Upper lobe of right lung (tissue), 1 donor: ENCODE measurements at places on chromosomes 1 and 21. TPM values are rescaled to one million over a fixed set of nuclear protein-coding genes. Genes with fewer than 3 reads are reported as not detected.

DNA sequence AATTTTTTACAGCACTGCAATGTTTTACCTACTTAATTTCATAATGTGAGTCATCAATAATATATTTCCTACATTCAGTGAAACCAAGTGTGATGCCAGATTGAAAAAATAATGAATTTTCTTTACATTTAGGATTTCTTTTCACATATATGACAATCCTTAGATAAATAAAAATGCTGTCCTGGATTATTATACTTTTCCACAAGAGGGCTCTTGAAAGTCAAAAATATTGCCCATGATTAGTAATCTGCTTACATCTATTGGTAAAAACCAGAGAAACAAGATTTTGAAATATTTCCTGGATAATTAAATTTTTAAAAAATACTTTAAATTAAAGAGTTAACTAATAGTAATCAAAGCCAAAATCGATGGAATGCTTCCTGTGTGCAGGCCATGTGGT is 86.8 kb upstream of the PLPPR4 start:
- H3K27me3 ChIP-seq, result no peaks in the 10 kb centered on the region
- H3K36me3 ChIP-seq, result no peaks in the 10 kb centered on the region
- no peaks in the 10 kb centered on the region for H3K4me1 ChIP-seq
- DNase-seq, result no peak
- H3K4me3 ChIP-seq, result no peak overlapping the region

DNA sequence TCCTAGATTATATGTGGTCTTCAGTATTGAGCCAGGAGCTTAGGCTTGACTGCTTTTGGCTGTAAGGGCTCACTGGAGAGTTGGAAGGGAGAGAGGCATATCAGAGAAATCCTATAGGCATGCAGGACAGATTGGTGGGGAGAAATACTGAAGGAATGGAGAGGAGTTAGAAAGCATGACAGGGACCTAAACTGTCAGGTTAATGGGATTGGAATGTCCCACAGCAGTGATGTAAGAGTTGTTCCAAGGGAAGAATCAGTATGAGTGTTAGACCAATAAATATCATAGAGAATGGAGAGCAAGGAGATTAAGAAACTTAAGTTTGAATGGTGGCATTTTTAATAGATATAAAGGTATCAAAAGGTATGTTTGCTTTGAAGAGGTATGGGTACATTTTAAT is 39.7 kb downstream of the SLC35A3 start:
- H3K36me3 ChIP-seq, result peaks cover 22% of the 10 kb centered on the region
- no peak overlapping the region for H3K27ac ChIP-seq
- no peak for DNase-seq
- no peaks in the 10 kb centered on the region for H3K4me1 ChIP-seq
- H3K4me3 ChIP-seq, result no peak overlapping the region

- H3K4me1 ChIP-seq, result peaks cover 19% of the 10 kb centered on the region
- no peaks in the 10 kb centered on the region for H3K36me3 ChIP-seq
- peak overlapping the region; percentile 33 for H3K27ac ChIP-seq
- no peak overlapping the region for H3K4me3 ChIP-seq
- no peak for DNase-seq
- no peaks in the 10 kb centered on the region for H3K27me3 ChIP-seq
These were observed 258.0 kb downstream of the KCNJ6 start for GRCh38 chr21:37658121-37658816.

- H3K27ac ChIP-seq, result no peak overlapping the region
- H3K36me3 ChIP-seq, result no peaks in the 10 kb centered on the region
- no peaks in the 10 kb centered on the region for H3K4me1 ChIP-seq
- no peaks in the 10 kb centered on the region for H3K27me3 ChIP-seq
- DNase-seq, result no peak
- no peak overlapping the region for H3K4me3 ChIP-seq
These were observed 51.6 kb downstream of the CRB1 start for GRCh38 chr1:197319631-197320030.

DNA sequence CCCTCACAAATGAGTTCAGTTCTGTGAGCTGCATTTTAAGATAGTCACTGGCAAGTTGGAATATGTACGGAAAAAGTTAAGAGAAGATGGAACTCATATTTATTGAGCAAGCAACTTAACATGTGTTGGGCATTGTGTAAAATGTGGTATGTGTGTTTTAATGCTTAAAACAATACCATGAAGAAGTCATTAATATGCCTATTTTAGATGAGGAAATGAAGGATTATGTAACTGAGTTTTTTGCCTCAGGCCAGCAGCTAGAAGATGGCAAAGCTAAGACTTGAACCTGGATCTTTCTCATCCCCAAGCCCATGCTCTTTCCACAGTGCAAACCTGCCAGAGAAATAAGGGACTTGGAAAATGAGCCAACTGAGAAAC is 48.9 kb downstream of the SPATA46 start:
- no peaks in the 10 kb centered on the region for H3K36me3 ChIP-seq
- no peak overlapping the region for H3K4me3 ChIP-seq
- H3K4me1 ChIP-seq, result no peaks in the 10 kb centered on the region
- DNase-seq, result no peak
- H3K27ac ChIP-seq, result no peak overlapping the region
- H3K27me3 ChIP-seq, result no peaks in the 10 kb centered on the region

DNA sequence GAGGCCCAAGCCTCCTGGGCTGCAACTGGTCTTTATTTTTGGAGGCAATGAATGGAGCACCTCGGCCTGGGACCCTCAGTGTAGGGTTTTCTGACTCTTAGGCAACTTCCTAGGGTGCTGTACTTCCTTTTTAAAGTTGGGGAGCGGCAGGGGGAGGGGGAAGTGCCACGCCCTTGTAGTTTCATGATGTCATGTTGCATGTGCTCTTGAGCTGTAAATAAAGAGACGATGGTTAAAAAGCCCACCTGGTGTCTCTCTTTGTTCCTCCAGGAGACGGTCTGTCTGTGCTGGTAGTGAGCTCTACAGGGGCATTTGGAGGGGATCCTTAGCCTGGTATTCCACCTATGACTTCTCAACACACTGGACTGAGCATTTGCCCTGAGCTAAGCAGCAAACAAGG is 10.3 kb upstream of the AGTRAP start:
- no peak overlapping the region for H3K27ac ChIP-seq
- no peak overlapping the region for H3K4me3 ChIP-seq
- H3K4me1 ChIP-seq, result peaks cover 18% of the 10 kb centered on the region
- H3K27me3 ChIP-seq, result no peaks in the 10 kb centered on the region
- no peaks in the 10 kb centered on the region for H3K36me3 ChIP-seq

GRCh38 chr1:89799495-89799894 is 21.3 kb upstream of the LRRC8D start:
- no peaks in the 10 kb centered on the region for H3K27me3 ChIP-seq
- no peak overlapping the region for H3K27ac ChIP-seq
- no peak for DNase-seq
- H3K4me1 ChIP-seq, result no peaks in the 10 kb centered on the region
- no peaks in the 10 kb centered on the region for H3K36me3 ChIP-seq
- no peak overlapping the region for H3K4me3 ChIP-seq

DNA sequence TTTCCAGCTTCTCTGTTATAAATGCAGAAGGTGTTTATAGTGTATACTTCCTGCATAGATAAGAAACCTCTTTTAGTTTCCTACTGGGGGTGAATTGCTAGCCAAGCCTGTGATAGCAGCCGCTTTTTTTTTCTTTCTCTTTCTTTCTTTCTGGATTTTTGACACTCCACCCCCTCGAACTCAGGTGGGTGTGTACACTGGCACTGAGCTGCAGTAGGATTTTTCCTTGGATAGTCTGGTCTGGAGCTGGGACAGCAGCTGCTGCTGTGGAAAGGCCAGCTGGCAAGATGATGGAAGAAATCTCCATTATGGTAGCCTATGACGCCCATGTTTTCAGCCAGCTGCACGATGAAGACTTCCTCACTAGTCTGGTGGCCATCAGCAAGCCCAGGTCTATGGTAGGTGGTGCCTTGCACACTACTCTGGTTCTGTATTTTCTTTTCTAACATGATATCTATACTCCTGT is 122.5 kb upstream of the CACYBP start:
- H3K4me3 ChIP-seq, result peak overlapping the region; percentile 41

GRCh38 chr1:81264976-81265375 is 535.8 kb upstream of the ADGRL2 start:
- DNase-seq, result no peak
- no peaks in the 10 kb centered on the region for H3K36me3 ChIP-seq
- H3K27ac ChIP-seq, result no peak overlapping the region
- no peak overlapping the region for H3K4me3 ChIP-seq

GRCh38 chr1:179087665-179088064 is 5.8 kb downstream of the TOR3A start:
- H3K27ac ChIP-seq, result no peak overlapping the region
- no peaks in the 10 kb centered on the region for H3K27me3 ChIP-seq
- DNase-seq, result no peak
- H3K4me1 ChIP-seq, result peaks cover 24% of the 10 kb centered on the region

DNA sequence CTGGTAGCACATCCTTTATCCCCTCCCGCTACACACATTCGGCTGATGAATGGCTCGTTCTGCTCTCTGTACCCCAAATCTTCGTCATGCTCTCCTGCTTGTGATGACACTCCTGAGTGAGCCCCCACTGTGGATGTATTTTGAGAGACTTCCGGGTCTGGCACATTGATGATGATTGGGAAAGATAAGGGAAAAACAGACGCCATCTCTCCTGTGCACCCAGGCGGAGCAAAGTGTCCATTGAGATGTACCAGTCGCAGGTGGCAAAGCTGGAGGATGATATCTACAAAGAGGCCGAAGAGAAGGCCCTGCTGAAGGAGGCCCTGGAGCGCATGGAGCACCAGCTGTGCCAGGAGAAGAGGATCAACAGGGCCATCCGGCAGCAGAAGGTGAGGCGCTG is 27.9 kb upstream of the EFHD2 start:
- H3K27ac ChIP-seq, result no peak overlapping the region
- H3K4me3 ChIP-seq, result no peak overlapping the region
- H3K4me1 ChIP-seq, result peaks cover 5% of the 10 kb centered on the region
- no peak for DNase-seq
- no peaks in the 10 kb centered on the region for H3K27me3 ChIP-seq

- no peaks in the 10 kb centered on the region for H3K36me3 ChIP-seq
- no peak for DNase-seq
- H3K27ac ChIP-seq, result no peak overlapping the region
- no peaks in the 10 kb centered on the region for H3K4me1 ChIP-seq
- H3K27me3 ChIP-seq, result no peaks in the 10 kb centered on the region
These were observed 101.4 kb downstream of the LHX9 start for GRCh38 chr1:198018529-198018928.

- peaks cover 5% of the 10 kb centered on the region for H3K4me1 ChIP-seq
- H3K4me3 ChIP-seq, result no peak overlapping the region
- H3K36me3 ChIP-seq, result no peaks in the 10 kb centered on the region
- no peak for DNase-seq
- H3K27me3 ChIP-seq, result no peaks in the 10 kb centered on the region
- no peak overlapping the region for H3K27ac ChIP-seq
These were observed 413.5 kb downstream of the DUSP10 start for GRCh38 chr1:221328371-221328770.

GRCh38 chr1:179342740-179343404 is 22.9 kb upstream of the AXDND1 start:
- no peak for DNase-seq
- no peaks in the 10 kb centered on the region for H3K4me1 ChIP-seq
- H3K27ac ChIP-seq, result no peak overlapping the region
- no peak overlapping the region for H3K4me3 ChIP-seq

DNA sequence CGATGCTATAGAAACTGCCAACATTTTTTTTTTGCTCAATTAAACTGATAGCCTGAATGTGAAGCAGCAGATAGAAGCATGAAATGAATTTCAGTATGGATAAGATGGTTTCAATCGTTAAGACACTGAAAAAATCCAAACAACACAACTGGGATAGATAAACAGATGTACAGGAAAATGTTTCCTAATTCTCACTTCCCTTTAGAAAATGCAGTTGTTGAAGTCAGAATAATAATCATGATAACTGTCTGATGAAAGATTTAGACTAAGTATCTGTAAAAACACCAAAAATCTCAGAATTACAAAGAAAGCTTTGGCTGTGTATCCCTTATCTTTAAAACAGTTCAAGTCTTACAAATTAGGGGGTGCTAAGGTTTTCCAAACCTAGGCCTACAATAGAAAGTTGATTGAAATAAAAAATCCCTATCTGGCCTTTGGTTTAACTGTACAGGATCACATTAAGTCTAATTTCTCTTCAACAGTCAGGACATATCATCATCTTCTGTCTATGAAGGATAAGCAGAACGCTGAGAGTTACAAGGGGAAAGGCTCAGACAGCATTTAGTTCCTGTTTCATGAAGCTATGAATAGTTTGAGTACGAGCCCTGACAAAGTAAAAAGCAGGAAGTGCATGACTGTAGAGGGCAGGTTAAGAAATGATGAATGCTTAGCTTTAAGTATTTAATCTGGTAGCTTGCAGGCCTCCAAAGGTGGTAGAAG is 203.2 kb downstream of the APP start:
- H3K36me3 ChIP-seq, result no peaks in the 10 kb centered on the region
- no peak for DNase-seq
- H3K27ac ChIP-seq, result peak overlapping the region; percentile 48
- no peaks in the 10 kb centered on the region for H3K27me3 ChIP-seq

Gene TRABD2B
- total RNA-seq, result 1.2 TPM

Gene C8B
- total RNA-seq, result not detected

Gene SFN
- 83.8 TPM for total RNA-seq

Gene GJC2
- 6.9 TPM for total RNA-seq
